ENCODE measurements at places on chromosomes 3 and 15.

DNA sequence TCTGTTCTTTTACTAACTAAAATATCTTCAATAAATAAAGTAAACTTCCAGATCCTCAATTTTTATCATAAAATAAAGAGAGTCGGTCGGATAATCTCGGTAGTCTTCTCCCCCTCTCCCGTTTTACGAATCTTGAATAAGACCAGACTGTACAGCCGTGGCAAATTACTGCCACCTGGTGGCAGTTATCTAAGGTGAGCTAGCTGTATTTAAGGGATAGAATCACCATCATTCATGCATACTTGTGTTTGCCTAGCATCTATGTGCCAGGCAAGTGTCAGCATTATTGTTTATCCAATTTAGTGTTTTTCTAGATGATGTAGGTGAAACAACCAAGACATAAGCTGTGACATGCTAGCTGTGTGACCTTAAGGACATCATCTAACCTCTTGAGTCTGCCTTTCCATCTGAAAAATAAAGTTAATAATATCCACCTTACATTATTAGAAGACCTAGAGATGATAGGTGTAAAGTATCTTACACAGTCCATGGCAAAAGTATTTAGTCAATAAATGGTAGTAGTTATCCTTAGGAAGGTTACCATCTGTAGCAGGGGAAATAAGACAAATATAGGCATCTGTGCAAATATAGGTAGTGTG, 21.3 kb downstream of the DUT start:
- no peak for DNase-seq

- DNase-seq: no peak
These were observed 4.4 kb upstream of the ZNF589 start for GRCh38 chr3:48236531-48236930.

DNA sequence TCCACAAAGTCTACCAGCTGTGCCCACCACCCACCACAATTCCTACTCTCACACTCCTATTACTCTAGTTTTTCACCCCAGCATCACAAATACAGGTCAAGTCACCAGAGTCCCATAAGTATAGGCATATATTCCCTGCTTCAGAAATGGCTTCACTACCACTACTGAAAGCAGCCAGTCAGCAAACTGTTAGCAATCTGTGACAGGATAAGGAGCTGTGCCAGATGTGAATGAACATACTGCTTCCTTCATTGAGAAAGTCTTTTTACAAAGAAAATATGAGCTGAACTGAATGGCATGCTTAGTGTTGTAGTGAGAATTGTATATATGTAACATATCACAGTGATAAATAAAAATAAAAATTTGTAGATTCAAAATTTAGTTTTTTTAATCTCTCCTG, 76.8 kb downstream of the C3orf85 start:
- DNase-seq: no peak

DNA sequence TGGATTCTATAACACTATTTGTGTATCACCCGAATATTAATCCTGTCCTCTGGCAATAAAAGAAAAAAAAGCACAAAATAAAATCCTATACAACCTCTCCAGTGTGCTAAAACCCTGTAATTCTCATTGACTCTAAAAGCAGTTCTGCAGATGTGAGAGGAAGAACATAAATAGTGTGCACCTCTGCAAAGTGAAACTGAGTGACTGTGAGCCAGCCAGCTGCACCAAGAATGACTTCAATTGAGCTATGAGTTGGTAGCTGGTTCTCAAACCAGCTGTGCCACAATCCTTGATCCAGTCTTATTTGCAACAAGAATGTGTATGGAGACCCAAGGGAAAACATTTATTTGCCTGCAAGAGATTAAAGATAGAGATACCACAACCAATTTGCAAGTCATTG, 31.2 kb upstream of the COL8A1 start:
- no peak for DNase-seq

GRCh38 chr3:48023377-48023776, 7.2 kb upstream of the MAP4 start:
- no peak for DNase-seq

GRCh38 chr15:69661871-69662644, 209.4 kb downstream of the RPLP1 start:
- no peak for DNase-seq

- no peak for DNase-seq
These were observed 68.8 kb upstream of the TMEM115 start for GRCh38 chr3:50428007-50428633.

DNA sequence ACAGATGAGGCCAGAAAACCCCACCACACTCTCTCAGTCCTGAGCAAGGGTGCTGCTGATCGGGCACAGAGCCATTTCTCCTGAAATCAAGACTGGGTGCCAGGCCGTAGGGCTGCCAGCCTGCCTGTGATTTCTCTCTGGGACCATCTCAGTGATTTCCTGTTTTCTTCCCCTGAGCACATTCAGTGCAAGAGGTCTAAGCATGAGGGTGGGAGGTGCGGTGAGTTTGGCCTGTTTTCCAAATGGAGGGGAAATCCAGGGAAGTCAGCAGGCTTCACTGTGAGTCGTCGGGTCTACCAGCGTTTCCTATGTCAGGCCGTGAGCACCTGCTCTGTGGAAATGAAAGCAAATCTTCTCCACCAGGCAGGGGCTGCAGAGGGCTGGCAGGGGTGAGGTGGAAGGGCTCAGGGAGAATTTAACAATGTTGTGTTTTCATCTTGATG, 82.3 kb downstream of the ST6GAL1 start:
- DNase-seq: no peak

GRCh38 chr3:105999856-106000255, 131.0 kb upstream of the CBLB start:
- DNase-seq: no peak

- no peak for DNase-seq
These were observed 450.0 kb downstream of the NSUN3 start for GRCh38 chr3:94512876-94513275.

DNA sequence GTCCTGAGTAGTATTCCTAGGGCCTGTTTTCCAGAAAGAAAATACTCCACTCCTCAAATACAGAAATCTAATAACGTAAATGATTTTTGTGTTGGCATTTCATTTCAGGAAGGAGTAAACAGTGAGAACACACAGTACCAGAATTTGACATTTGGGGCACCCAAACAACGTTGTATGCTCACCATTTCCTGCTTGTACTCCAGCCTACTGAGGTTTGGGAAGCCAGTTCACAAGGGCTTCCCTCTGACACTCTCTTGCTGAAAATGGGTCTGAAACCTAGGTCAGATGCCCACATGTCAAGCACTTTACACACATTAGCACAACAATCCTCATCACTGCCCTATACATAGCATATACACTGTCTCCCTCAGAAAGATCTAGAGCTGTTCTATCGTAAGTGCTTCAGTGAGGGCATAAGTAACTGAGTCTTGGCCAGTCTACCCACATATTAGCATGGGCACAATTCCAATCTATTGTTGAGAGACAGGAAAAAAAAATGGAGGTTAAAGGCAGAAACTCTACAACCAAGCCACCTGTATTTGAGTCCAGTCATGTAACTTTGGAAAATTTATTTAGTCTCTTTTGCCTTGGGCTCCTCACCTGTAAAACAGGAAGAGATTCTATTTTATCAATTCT, 43.5 kb upstream of the RSL24D1 start:
- no peak for DNase-seq

DNA sequence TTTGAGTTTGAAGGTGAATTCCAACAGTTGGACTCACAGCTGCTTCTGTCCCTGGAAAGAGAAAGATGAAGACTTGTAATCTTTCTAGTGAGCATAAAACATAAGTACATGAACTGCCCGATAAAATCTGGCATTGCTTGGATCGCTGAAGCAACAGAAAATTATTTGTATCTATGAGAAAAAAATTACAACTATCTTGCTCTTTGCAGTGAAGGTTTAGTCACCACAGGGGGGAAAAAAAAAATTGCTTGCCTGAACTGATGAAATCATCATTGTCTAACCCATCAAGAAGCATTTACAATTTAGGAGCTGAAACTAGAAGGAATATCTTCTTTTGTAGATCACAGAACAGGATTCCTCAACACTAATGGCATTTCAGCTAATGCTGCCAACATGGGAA, 20.0 kb downstream of the TMEM207 start:
- DNase-seq: no peak

DNA sequence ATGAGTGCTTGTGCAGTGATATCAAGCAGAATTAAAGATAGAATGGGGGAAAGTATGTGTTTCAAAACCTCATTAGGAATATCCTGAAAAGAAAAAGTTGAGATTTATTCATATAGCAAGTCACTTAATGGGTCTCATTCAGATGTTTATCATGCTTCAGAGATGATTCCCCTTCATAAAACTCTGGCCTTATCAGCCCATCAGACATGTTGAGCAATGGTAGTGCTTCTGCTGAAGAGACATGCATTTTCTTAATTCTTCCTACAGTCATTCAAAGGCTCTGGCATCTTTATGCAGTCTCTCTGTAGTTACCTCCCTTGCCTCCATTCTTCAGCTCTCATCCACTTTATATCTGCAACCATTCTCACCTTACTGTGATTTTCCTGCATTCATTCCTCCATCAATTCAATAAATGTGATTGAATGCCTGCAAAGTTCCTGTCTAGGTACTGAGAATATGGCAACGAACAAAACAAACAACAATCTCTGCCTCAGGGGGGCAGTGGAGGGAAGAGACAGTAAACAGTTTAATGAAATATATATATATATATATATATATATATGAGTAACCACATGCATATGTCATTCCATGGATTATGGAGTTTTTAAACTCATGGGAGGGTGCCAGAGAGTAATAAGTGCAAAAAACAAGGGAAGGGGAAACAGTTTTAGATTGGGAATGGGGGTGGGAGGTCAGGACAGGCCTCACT, 138.5 kb downstream of the NECTIN3 start:
- DNase-seq: no peak

DNA sequence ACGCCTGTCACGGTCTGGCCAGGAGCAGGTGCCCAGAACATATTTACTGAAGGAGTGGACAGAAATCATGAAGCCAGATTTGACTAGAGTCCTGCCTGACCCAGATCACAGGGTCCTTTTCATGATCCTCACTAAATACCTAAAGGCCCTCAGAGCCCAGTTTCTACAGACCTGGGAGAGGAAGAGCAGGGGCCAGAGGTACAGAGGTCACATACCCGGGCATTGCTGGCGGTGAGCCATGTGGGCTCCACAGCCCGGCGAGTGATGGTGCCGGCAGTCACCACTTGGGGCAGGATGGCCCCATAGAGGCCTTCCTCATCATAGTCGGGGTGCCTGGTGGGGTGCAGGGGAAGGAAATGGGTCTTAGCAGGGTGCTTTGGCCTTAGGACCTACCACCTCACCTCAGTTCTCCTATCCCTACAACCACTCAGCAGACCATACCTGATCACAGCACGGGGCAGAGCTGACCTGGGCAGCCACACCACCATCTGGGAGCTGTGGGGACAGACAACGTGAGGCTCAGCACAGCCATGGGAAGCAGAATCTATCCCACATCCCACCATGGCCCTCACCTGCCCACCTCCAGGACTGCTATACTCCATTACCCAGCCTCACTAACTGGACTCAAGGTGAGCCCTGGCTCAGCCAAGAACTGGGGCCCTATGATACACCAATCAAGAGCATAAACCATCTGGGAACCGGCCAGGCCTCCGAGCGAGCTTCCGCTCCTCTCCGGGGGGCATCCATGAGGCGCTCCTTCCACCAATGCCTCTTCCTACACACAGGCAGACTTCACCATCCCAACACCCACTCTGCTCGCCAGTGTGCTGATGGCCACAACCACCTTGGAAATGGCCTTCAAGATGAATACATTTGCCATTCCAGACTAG, 12.9 kb downstream of the POLG start:
- no peak for DNase-seq

GRCh38 chr3:150747886-150748683, 14.9 kb downstream of the SIAH2 start:
- DNase-seq: no peak

DNA sequence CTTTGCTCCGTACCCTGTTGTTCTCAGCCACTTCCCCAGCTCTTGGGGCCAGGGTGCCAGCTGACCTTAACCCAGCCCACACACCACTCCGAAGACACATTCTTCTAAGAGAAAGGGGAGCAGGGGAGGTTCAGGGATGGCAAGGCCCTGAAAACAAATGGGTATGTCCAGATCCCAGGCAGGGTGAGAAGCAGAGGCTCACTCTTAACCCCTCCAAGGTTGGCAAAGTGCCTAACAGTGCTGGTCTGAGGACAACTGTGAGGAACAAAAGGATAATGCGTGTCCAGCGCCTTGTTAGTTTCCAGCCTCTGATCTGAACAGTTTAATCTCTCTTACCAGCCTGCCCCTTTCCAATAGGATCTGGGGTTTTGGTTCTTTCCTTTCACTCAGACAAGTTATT, 1.5 kb downstream of the TMEM44 start:
- DNase-seq: no peak
